Fibroblast of skin of right biceps (primary cell): ENCODE measurements at places on chromosomes 1 and 21.

DNA sequence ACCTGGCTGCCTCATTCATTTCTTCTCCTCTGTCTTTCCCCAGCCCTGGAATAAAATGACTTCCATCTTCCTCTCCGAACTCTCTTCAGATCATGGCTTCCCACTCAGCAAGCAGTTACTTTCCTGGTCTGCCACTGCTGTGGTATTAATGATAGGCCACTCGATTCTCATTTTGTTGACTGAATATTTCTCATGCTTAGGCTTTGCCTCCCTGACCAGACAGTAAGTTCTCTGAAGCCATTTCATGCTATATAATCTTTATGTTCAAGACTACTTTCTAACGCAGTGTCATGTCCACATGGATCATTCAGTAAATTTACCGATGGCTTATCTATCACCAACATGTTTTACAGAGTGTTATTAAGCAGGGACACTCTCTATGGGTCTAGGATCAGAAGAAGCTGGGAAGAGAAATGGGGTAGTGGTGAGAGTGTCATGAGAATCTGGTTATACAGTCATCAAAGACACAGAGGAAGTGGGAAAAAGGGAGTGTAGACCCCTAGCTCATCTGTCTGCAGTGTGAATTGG, 20.6 kb downstream of the RUNX1 start:
- DNase-seq: no peak

DNA sequence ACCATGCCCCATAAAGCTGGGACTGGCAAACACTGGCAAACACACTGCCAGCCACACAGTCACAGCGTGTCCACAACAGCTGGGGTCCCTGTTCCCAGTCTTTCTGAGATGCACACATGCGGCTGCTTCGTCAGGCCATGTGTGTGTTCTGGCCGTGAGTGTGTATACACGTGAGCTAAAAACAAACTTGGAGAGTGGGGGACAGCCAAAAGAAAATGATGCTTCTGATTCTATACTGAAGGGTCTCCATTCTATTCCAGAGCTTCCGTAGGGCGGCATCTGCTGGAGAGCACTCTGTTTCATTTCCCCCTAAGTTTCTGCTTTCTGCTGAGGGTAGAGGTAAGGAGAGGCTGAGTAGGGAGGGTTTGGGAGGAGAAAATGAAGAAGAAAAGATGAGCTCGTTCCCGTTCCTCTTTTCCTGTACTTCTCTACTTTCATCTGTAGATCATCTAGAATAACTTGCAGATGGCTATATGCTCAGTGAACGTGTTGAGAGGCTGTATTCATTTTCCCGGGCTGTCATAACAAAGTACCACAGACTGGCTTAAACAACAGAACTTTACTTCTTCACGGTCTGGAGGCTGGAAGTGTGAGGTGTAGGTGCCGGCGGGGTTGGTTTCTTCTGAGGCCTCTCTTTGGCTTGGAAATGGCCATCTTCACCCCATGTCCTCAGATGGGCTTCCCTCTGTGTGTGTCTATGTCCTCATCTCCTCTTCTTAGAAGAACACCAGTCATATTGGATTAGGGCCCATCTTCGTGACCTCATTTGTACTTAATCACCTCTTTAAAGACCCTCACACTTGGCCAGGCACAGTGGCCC, 151.6 kb downstream of the TOMM20 start:
- peak; percentile 47 for DNase-seq

DNA sequence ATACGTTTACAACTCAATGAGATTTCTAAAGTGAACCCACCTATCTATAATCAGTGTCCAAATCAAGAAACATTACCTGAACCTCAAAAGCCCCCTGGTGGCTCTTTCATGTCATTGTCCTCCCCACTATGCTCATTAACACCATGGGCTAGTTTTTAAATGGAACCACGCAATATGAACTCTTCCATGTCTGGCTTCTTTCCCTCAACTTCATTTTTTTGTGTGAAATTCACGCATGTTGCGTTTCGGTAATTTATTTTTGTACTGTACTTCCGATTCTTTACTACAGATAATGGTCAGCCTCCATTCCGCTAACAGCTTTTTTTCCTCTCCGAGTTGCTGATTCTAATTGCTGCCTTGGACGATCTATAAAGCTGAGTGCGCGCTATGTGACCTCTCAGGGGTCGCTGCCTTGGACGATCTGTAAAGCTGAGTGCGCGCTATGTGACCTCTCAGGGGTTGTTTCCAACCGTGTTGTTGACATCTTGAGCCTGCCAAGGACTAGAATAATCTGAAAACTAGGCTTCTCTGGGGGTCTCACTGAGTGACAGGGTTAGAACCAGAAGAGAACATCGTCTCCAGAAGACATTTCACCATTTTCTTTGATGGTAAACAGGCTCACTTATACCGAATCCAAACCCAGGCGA, 1.1 kb upstream of the CACYBP start:
- peak; percentile 66 for DNase-seq

DNA sequence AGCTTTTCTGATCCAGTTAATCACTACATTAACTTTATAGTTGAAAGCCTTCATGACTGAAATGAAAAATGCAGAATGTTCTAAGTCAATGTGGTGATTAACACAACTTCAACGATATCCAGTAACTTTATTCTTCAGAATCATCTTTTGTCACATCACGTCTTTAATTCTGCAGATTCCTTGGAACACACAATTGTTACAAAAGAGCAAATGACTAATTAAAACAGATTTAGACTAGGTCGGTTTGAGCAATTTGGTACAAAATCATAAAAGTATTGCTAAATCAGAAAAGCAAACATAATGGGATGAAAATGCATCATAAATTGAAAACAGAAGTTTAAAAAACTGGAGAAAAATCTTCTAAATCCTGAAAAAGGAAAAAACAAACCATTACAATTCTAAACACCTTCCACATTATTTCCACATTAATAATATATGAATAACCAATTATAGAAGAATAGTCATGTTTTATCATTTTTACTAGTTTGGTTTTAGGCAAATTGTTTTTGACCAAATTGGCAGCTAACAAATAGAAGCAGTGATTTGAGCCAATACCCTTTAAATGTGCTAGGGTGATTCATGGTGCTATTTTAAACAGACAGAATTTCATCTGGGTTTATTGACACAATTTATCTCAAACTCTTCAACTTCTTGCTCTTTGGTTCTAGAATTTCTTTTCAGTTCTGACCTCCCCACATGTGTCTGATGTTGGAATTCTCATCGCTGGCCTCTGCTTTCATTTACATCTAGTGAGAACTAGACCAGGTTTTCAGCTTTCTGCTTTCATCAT, 468.1 kb upstream of the PTBP2 start:
- DNase-seq: peak; percentile 37

- DNase-seq: peak; percentile 36
Observed at GRCh38 chr1:193190096-193190744, 3.8 kb upstream of the B3GALT2 start.

- DNase-seq: no peak
Observed at GRCh38 chr1:61078618-61079295, 3.6 kb upstream of the NFIA start.
